ENCODE measurements at places on chromosomes 12 and 14.

DNA sequence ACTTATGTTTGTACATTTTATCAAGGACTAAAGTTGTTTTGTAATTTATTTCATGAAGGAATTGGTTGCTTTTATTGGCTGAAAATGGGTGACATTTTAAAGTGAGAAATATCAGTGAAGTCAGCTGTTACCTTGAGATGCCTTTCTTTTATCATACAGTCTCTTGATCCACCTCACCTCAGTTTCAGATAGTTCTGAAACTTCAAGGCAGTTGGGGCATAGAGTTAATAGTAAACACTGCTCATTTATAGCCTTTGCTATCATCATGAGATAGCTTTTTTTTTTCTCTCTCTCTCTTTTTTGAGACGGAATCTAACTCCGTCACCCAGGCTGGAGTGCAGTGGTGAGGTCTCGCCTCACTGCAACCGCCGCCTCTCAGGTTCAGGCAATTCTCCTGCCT is 76.7 kb downstream of the MON2 start:
- no peak for DNase-seq

- no peak for DNase-seq
Measured at GRCh38 chr12:100187068-100187467, 13.5 kb upstream of the ACTR6 start.

GRCh38 chr12:95634622-95635621 is 83.6 kb upstream of the USP44 start:
- DNase-seq: no peak

GRCh38 chr12:54341378-54342300 is 16.7 kb downstream of the COPZ1 start:
- DNase-seq: no peak

DNA sequence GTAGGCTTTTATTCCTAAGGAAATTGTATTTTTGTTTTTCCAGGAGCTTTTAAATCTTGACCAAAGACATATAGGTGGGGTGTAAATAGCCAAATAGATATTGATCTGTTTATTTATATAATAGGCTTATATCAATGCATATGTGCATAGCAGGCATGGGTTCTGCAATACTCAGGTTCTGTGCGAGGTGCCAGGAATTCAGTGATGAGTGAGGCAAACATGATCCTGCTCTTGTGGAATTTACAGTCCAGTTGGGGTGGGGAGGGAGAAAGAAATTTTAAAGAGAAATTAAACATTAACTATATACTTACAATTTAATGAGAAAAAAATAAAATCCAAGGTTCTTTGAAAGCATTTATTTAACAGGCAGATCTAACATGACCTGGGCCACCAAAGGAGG is 160.3 kb upstream of the HIF1A start:
- DNase-seq: no peak

DNA sequence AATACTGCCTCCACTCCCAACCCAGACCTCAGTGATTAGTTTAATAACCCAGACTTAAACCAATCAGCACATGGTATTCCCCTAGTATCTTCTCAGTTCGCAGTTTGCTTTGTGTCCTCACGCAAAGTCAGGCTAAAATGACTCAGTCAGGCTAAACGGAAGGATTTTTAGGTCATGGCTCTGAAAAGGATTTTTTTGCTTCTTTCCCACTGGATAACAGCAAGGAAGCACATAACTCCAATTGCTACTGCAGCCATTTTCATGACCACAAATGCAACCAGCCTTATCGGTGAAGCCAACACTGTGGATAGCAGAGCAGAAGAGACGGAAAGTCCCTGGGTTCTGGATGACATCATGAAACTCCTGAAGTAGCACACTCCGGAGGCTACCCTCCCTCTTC is 67.7 kb downstream of the ZC3H14 start:
- DNase-seq: peak; percentile 21
